ENCODE measurements at places on chromosomes 4 and X.

- DNase-seq, result no peak
Observed at GRCh38 chr4:95087657-95088455, 330.1 kb downstream of the BMPR1B start.

GRCh38 chrX:15310117-15310516 lies 5.3 kb downstream of the ASB11 start:
- DNase-seq, result no peak

GRCh38 chrX:37776987-37777325 lies 2.9 kb upstream of the CYBB start:
- no peak for DNase-seq

- DNase-seq, result no peak
Observed at GRCh38 chrX:25618248-25618647, 519.9 kb upstream of the MAGEB18 start.
